Stimulated activated naive CD4-positive, alpha-beta T cell treated with Interleukin-2 at 50 U/mL for 16 hours (primary cell): ENCODE measurements at places on chromosomes 6 and 20.
A peak's percentile ranks its signal among the peaks of the same experiment; 100 is the strongest.

- no peak for DNase-seq
Measured at GRCh38 chr6:93259332-93259731, 160.0 kb downstream of the EPHA7 start.

DNA sequence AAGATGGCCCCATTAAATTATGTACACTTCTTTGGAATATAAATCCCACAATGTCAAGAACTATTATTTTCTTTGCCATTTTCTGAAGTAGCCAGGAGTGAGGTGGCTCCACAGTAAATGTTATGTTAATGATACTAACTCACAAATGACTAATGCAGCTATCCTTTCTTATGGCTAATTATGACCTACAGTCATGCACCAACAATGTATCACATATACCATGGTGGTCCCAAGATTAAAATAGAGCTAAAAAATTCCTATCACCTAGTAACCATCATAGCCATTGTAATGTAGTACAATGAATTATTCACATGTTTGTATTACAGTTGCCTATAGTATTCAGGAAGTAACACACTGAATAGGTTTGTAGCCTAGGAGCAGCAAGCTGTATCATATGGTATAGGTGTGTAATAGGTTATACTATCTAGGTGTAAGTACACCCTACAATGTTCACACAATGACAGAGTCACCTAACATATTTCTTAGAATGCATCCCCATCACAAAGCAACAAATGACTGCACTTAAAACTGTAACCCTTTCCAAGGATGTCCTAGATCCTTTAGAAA, 15.3 kb downstream of the ECHDC1 start:
- no peak for DNase-seq

DNA sequence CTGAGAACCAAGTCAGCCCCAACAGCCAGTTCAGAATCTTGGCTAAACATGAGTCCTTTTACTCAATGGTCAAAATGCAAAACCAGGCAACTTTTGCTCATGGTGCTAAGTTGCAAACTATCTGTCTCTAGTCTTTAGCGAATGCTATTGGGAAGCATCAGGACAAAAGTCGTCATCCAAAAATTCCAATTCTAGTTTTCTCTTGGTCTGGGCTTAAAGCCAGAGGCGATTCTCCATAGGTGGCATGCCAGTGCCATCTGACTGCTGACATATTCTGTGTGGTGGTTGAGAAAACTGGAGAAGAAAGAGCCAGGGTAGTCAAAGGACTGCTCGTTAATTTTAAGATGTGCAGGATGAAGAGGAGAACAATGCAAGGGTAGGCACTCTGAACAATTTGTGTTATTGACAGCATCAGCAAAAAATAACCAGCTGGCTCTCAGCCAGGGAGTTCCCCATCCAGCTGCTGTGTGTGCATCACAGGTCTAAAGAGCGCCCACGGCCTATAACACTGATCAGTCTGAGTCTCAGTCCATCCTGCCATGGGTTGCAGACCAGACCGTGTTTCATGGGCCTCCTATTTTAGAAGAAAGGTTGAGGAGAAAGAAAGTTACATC, 313.6 kb downstream of the ALDH8A1 start:
- DNase-seq = peak; percentile 27

DNA sequence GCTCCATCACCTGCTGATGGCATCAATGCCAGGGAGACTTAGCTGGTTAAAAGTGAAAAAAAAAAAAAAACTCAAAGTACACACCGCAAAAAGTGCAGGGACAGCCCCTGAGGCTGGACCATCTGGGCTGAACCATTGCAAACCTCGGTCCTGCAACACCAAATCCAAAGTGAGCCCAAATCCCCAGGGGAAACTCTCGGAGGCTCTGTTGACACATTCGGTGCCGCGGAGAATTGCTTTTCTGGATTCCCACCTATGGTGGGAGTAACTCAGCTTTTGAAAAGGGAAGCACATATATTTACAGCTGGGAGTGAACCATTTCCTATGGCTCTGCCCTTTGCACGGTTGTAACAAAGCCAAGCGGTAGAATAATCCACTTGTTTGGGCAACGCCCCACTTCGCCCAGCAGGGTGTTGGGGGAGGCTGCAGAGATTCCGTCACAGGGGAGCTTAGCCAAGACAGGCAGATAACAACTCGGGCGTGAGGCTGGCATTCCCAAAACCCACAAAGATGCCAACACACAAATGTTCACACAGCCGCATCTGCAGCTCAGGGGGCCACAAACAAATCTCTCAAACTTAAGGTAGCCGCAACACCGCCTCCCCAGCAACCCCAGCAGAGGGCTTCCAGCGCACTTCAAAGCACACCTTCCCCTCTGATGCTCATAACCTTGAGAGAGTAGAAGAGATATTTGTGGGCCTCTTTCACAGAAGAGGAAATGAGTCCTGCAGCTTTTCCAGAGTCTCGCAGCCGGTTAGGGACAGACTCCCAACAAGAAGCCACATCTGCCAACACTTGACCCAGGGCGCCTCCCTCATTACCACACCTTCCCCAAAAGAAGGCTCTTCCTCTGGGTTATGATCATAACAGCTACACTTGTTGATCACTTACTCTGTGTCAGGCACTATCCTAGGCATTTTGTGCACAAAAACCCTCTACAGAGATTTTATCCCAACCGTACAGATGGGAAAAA, 11.4 kb downstream of the ZC3H12D start:
- no peak for DNase-seq

DNA sequence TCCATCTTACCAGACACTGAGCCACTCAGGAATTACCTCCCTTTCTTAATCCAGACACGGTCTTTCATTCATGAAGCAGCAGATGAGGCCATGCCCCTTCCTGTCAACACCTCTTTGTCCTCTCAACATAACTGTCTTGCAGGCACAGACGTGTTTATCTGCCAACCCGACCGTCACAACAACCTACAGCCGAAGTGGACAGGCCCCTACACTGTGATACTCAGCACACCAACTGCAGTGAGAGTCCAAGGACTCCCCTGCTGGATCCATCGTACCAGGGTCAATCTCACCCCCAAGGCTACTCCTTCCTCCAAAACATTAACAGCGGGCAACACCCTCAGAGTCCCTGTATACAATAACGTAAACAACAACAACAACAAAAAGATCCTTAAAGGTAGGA, 30.6 kb upstream of the ULBP3 start:
- DNase-seq = no peak

DNA sequence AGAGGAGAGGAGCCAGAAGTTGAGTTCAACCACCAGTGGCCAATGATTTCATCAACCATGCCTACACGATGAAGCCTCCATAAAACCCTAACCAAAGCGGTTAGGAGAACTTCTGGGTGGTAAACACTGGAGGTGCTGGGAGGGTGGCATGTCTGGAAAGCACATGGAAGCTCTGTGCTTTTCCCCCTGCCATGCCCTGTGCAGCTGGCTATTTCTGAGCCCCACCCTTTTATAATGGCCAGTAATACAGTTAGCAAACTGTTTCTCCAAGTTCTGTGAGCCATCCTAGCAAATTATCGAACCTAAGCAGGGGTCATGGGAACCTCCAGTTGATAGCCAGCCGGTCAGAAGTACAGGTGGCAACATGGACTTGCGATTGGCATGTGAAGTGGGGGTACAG, 147.8 kb upstream of the INSM1 start:
- no peak for DNase-seq

DNA sequence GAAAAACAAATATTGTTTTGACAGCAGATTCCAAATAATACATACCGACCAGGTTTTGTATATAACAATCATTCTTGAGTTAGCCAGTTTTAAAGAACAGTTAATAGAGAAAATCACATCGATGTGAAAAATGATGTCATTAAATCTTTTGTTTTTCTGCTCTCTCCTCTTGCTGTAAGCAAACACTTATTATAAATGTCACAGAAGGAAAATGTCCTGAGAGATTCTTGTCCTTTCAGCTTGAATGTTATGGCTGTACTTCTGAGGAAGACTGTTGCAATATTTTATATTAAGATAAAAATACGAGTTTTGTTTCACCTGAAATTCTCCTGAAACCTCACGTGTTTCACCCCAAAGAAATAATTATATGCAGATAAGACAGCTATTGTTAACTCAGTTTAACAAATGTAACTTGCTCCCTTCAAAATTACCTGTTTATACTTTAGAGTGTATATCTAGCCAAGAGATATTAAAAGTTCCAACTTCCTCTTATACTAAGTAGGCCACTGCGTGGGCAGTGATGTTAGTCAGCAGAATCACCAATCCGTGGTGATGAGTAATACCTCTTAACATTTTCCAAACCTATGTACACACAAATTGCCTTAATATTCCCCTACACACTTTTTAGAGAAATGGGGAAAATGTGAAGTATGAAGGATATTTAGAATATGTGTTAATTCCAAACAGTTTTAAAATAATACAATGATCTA, 1111.4 kb upstream of the CITED2 start:
- DNase-seq = peak; percentile 5

DNA sequence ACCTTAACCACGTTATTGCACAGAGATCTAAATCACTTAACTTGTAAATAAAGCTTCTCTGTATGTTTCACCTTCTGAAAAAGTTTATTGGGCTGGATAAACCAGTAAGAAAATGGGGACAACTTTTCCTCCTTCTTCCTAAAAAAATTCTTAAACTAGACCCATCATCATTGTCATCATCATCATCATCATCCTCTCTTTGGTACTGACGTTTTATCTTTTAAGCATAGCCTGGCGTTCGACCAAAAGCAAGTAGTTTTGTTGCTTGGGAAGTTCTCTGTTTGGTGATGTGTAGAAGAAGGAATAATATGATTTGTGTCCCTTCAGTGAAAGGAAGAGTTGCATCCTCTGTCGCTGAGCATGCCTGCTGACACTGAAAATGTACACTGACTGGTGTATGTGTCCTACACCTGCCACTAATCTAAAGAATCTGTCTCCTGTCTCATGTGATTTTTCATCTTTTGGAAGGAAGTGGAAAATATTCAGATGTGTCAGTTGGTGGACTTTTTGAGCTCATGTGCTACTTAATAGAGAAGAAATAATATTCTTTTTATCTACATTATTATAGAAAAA, 2.5 kb downstream of the CLVS2 start:
- no peak for DNase-seq

DNA sequence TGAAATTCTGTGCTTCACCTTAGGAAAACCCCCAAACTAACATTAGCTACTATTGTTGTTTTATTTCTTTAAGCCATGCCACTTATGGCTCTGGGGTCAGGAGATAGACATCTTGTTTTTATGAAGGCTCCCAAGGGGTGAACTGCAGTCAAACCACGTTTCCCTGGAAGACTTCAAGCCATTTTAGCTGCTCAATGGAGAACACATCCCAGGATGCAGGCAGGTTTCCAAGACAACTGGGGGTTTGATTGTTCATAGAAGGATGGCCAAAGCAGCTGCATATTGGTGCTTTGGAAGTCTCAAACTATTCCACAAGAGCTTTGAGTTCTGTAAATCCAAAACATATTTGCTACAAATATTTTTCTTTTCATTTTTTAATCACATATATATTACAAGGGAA, 818.0 kb downstream of the MAFB start:
- DNase-seq = no peak

DNA sequence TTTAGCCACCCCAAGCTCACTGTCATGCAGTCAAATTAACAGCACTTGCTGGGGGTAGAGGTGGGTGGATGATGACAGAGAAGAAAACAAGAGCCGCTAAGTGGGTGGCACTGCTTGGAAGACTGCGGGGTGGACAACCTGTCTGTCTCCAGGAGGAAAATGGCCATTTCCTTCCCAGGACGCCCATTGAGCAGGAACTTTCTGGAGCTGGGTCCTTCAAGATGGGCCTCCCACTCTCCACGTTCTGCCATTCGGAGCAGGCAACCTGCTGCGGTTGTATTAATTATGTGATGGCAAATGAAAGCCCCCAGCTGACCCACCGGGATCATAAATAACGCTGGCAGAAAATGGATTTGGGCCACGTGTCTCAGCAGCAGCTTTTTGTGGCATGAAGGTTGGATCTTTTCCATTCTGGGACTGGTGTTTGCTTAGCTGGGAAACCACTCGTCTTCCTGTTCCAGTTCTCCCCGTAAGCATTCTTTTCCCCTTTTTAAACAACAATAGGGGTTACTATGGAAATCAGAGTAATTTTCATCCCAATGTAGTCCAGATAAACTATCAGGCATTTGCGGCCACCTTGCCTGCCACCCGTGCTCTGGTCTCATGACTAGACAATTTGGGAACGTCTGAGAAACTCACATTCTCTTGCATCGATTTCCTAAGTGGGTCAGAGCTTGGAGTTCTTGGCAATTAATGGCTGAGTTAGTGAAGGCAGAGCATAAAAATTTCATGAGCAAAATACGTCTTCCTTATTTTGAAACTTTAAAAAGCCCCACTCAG, 215.5 kb downstream of the ANKRD60 start:
- no peak for DNase-seq

- DNase-seq = no peak
Measured at GRCh38 chr20:2564406-2564805, 28.0 kb downstream of the TMC2 start.

- DNase-seq = no peak
Measured at GRCh38 chr6:324729-325125, 32.4 kb downstream of the DUSP22 start.

DNA sequence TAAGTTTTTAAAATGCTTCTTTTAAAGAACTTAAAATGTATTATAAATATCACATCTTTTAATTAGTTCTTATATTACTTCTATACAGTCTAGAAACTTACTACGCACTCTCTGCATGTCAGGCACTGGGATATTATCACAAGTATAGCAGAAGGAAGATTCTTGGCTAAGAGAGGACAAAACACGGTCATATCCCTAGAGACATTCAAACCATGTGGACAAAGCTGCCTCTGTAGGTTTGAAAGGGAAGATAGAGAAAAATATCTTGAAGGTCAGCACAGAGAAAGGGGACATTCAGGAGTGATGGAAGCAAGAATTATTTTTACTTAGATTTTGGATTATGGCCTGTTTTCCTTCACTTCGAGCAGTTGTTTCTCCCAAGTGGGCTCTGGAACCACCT, 64.1 kb downstream of the LRRC1 start:
- DNase-seq = no peak

DNA sequence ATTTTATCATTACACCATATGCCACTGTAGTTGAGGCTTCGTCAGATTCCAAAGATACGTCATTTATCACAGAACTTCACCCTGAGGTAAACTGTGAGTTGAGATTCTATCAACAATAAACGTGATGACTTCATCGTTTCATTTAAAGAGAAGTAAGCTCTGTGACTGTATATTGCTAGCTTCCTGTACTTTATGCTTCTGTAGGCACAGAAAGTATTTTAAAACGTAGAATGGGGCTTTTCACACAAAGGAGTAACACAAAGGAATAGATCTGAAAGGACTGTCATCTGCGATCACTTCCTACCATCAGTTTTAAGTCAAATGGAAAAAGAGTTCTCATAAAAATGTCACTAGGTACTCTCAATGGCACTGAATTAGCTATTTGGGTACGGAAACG, 234.4 kb upstream of the MCHR2 start:
- no peak for DNase-seq

GRCh38 chr6:153013438-153013837, 10.9 kb upstream of the MTRF1L start:
- DNase-seq = no peak
